ENCODE measurements at places on chromosomes 16 and 17.

DNA sequence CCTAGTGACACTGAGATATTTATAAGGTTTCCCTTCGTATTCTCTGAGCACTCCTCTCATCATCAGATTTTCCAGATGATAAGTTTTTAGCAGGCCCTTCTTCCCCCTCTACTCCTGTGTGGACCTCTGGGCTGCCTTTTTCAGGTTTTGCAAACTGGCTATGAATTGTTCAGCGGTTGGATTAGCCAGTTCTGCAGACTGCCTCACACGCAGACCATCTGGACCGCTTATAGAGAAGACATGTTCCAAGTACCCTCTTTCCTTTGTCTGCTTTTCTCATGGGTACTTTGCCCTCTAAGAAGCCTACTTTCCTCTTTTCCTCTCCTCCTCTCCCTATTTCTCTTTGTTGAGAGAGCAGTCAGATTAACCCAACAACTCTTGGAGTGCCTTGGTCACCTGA, 111.6 kb downstream of the GRIN2A start:
- DNase-seq = no peak

- no peak for DNase-seq
Observed at GRCh38 chr17:17071531-17072360, 29.5 kb downstream of the MPRIP start.

- no peak for DNase-seq
Observed at GRCh38 chr17:37492167-37492566, 2.5 kb downstream of the DUSP14 start.

DNA sequence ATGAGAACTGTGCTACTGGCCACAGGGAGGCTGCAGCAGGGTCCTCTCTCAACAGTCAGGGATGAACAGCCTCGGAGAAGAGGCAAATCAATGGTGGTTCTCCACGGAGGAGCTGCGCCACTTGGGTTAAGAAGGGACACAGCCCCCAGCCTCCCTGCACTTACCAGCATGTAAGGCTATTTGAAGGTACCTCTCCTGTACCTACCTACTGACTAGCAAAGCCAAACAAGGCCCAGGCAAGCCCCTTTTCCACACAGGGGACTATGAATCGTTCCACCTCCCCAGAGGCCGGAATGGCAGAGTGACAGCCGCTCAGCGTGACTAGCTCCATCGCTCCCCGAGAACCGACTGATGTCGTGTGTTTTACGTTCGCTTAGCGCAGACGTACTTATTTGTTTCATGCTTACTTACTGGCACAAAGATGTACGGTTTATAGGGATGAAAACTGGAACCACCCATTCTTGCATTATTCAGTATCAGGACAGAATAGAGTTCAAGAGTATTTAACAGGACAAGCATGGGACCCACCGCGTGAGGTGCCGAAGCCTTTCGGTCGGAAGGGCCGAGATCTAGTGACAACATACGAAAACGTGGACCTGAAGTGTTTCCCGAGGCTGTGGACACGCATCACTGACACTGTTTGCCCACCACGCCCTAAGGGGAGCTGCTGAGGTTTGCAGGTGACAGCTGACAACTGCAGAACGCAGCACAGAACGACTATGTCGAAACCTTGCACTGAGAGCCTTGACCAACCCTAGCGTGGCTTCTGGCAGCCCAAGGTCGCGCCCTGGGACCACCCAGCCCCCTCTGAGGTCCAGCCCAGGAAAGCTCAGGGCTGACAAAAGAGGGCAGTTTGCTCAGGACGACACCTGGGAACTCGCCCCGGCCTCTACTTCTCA, 1.0 kb downstream of the TEPSIN start:
- no peak for DNase-seq

- DNase-seq = no peak
Observed at GRCh38 chr17:6140728-6141330, 70.7 kb downstream of the WSCD1 start.

- DNase-seq = peak; percentile 89
Observed at GRCh38 chr16:51538707-51539498, 387.8 kb upstream of the SALL1 start.

DNA sequence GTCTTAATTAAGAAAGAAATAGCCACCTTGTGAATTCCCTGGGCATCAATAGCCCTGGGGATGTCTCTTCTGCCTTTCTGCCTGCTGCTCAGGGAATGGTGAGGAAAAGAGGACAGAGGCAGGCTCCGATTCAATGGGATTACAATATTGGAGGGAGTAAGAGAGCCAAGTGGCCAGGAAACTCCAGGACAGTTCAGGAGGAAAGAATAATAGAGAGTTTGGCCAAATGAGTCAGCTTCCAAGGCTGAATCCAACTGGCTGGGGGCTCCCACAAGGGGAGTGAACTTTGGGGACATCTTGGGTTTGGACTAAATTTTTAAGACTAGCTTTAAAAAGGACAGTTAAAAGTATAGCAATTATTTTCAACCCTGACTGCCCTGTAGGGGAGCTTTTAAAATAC, 235.8 kb upstream of the ASIC2 start:
- DNase-seq = no peak

- peak; percentile 6 for DNase-seq
Observed at GRCh38 chr17:79749156-79749815, 18.5 kb downstream of the ENPP7 start.

DNA sequence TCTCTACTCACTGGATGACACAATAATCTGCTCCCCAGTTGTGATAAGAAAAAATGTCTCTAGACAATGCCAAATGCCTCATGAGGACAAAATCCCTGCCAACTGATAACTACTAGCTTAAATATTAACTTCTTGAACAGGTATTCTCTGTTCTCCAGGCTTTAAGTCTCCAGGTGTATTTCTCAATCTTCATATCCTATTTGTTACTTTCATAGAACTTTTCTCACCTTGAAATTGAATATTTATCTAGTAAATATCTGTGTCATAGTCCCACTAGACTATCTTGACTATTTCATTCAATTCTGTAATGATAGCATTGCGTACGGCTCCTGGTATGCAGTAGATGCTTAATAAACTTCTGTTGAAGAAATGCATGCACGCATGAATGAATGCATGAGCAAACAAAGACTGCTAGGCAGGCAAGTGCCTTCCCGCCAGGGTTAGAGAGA, 15.9 kb downstream of the HSD17B2 start:
- DNase-seq = no peak

DNA sequence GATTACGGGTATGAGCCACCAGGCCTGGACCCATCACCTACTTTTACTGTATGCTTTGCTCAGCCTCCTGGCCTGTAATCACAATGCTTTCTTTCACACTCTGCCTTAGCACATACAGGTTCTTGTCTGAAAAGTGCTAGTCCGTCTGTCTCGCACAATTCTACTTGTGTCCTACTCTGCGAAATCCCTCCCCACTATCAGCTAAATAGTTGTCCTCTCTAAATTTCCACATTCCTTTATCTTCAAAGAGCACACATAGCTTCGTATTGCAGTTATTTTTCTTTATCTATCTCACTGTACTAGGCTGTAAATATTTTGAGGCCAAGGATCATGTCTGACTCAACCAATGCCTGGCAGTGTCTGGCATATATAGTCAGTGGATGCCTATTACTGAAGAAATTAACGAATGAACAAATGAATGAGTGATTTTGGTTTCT, 38.5 kb upstream of the ETV4 start:
- DNase-seq = no peak

GRCh38 chr17:82587234-82588086, 60.8 kb downstream of the WDR45B start:
- DNase-seq = no peak

- DNase-seq = no peak
Observed at GRCh38 chr17:38969281-38969680, 2.1 kb upstream of the FBXO47 start.

DNA sequence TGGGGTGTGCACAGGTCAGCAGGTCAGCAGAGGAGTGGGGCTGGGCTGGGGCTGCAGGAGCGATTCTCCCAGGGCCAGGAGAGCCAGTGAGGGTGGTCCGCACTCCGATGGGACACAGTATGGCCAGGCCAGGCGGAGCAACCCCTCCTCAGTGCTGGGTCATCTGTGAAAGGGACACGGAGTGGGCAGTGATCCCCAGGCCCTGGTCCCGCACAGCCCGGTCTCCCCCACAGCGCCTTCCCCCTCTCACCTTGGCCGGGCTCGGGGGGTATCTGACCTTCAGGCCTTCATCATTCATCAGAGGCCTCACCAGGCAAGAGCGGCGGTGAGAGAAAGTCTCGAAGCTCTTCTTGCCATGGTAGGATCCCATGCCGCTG, 10.0 kb downstream of the ALDH3A1 start:
- DNase-seq = no peak

GRCh38 chr17:62827746-62828485, 19.8 kb upstream of the MARCHF10 start:
- DNase-seq = no peak

- DNase-seq = no peak
Observed at GRCh38 chr17:7775051-7775450, 57.5 kb downstream of the DNAH2 start.

GRCh38 chr17:69592692-69593350, 178.3 kb downstream of the MAP2K6 start:
- DNase-seq = no peak

GRCh38 chr16:80723981-80724380, 80.4 kb downstream of the CDYL2 start:
- DNase-seq = no peak

Measured in SW 1271 (cell line).